ENCODE measurements at places on chromosomes 7 and 10. TPM values are rescaled to one million over a fixed set of nuclear protein-coding genes. Genes with fewer than 3 reads are reported as not detected.

GRCh38 chr10:113456741-113457140 lies 96.1 kb upstream of the HABP2 start:
- DNase-seq: no peak

- peak; percentile 64 for DNase-seq
These were observed 125.8 kb downstream of the TPST1 start for GRCh38 chr7:66330961-66331360.

- no peak for DNase-seq
These were observed 967 bp downstream of the GAD2 start for GRCh38 chr10:26217396-26218086.

GRCh38 chr7:100728196-100728595 lies 5.2 kb upstream of the ZAN start:
- DNase-seq: peak; percentile 38

DNA sequence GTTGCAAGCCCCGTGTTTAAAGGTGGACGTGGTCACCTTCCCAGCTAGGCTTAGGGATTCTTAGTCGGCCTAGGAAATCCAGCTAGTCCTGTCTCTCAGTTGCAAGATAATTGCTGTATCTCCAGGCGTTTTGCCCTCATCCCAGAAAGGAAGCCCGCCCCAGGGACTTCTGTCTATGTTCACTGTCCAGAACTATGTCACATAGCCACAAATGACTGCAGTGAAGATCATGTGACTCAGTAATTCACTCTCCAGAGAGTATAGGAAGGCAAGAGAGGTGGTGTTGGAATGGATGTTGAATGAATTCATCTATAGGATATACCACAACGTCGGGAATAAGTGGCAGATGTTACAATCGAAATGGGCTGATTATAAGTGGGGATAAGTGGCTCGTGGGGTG lies 349 bp upstream of the ERVW-1 start:
- no peak for DNase-seq

DNA sequence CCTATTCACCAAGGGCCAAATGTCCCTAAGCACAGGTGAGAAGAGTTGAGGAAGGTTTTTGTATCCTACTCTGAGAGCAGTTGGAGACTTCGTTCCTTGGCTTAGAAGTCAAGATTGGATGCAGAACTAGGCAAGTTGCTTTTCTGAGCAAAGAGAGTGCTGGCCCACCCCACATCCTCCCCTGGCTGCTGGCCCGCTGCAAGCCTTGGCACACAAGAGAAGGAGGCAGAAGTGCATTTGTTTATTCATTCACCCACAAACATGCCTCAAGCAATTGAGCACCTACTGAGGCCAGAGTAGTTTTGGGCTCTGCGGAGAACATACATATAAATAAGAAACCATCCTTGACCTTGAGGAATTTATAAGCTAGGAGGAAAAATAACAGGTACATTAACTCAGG lies 318.9 kb downstream of the KCNMA1 start:
- DNase-seq: no peak

GRCh38 chr7:130419658-130420057 lies 21.2 kb downstream of the CEP41 start:
- no peak for DNase-seq

GRCh38 chr10:129956286-129956670 lies 7.8 kb downstream of the EBF3 start:
- DNase-seq: no peak

Gene MALRD1
- total RNA-seq: not detected
